ENCODE measurements at places on chromosomes 2 and 18.

DNA sequence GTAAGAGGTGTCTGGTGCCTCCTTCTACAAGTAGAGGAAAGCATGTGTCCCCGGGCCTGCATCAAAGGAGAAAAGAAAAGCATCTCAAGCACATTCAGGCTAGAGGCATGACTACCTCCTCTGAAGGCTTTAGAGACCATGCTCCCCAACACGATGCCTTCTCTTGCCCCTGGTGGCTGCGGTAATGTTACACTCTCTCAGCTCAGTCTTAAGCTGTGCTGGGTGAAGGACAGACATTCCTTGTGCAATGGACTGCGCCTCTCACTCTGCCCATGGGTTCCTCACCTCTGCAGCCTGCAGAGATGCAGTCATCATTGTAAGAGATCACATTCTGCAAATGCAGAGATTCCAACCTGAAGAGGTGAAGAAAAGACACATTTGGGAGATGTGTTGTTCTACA is 148.2 kb upstream of the HNRNPA3 start:
- DNase-seq, result no peak

DNA sequence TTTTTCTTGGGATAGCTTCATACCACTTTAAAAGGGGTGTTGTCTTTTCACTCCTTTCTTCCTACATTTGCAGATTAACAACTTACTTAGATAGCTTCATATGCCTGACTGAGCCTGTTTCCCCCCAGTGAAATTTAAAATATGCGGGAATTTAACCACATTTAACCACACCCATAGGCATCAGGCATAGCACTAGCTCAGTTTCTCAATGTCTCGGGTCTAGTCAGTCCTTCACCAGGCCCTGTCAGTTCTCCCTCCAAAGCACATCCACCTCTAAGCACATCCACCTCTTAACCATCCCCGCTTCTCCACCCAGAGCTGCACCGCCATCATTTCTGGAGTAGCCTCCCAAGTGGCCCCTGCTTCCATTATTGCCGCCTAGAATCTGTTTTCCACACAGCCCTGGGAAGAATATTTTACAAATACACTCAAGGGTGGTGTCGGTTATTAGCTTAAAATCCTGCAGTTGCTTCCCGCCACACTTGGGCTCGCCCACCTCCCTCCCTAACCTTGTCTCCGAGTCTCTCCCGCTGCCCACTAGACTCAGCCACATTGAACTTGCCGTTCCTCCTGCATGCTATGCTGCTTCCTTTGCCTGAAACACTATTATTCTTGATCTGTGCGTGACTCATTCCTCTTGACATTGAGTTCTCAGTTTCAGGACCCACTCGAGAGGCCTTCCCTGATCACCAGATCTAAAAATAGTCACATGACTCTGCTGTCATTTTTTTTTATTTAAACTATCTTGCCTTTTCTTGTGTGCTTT is 68.3 kb downstream of the SPTBN1 start:
- peak; percentile 49 for DNase-seq

- DNase-seq, result no peak
Measured at GRCh38 chr2:132429351-132429750, 12.7 kb downstream of the GPR39 start.

- DNase-seq, result no peak
Measured at GRCh38 chr2:239721991-239722759, 303.0 kb downstream of the NDUFA10 start.

- DNase-seq, result no peak
Measured at GRCh38 chr2:8597559-8598225, 84.2 kb upstream of the ID2 start.

DNA sequence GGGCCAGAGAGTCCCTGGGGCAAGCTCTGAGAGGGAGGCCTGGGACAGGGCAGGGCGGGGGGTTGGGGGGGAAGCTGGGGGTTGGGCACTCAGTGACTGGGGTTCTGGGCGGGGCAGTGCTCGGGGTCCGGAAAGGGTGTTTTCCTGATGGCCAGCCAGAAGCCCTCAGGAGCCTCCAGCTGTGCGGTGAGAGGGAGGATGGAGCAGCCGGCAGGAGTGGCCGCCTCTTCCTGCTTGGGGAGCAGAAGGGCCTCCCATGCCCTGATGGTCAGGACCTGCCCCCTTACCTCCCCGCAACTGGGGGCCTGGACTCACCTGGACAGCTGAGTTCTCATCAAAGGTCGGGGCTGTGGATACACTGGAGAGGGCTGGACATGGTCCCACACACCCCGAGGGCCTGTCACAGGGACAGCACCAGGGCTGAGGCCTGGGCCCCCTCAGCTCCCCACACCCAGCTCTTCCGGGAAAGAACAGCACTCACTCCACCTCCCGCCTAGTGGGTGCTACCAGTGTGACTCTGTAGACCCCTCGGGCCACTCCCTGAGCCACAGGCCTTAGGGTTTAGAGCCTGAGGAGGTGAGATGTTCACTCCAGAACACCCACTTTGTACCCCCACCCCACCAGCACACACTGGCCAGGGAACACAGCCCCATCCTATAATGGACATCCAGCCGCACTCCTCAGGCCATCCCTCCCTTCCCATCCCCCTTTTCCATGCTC is 6.7 kb downstream of the SFTPB start:
- DNase-seq, result no peak

GRCh38 chr2:81839780-81840179 is 1535.2 kb upstream of the LRRTM1 start:
- DNase-seq, result no peak

GRCh38 chr18:58638441-58638840 is 9.6 kb upstream of the ALPK2 start:
- no peak for DNase-seq

- DNase-seq, result peak; percentile 56
Measured at GRCh38 chr2:205660521-205661124, 21.7 kb upstream of the NRP2 start.

DNA sequence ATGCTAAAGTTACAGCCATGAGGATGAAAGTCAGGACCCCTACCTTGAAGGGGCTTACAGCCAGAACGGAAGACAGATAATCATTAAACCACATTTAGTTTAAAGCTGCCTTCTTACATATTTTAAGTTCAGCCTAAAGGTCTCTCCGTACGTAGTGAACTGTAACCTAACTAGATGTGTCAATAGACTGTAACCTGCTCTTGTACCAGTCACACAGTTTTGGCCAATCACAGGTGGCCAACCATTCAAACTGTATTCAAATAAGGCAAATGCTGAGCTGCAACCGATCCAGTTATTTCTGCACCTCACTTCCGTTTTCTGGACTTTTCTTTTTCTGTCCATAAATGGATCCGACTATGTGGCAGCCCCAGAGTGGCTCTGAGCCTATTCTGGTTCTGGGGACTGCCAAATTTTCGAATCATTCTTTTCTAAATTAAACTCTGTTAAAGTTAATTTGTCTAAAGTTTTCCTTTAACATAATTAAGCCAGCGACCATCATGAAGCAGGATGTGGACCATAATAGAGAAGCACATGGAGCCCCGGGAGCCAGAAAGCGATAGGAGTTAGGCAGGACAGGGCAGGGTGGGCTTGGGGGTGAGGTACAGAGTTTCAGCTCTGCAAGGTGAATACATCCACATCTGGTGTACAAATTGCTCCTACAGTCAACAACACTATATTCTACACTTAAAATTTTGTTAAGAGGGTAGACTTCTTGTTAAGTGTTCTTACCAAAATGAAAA is 48.4 kb upstream of the YPEL5 start:
- DNase-seq, result no peak

DNA sequence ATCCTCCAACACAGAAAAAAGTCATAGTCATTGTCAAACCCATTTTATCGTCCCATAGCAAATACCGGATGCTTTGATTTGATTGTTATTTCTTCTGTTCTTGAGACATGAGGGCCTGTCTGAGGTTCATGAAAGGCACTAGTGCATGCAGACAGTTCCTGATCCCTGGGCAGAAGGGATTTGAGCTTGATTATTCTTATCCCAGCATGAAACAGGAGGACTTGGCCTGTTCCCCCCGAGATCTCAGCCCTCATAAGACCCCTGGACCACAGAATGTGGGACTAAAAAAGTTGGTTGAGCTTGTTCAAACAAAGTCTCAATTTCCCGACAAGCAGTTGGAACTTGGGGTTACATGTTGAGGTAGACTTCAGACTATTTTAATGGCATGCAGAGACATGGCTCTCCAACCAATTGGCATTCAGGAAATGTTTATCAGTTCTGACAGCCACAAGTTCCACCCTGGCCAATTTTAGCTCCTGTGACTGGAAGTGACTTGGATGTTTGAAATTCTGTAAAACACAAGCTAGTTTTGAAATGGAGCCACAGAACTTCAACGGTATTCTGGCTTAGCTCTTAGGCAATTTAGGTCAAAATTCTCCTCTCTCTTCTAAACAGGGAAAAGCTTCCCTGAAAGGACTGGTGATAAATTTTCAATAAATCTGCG is 366.9 kb upstream of the SLC14A2 start:
- DNase-seq, result no peak

DNA sequence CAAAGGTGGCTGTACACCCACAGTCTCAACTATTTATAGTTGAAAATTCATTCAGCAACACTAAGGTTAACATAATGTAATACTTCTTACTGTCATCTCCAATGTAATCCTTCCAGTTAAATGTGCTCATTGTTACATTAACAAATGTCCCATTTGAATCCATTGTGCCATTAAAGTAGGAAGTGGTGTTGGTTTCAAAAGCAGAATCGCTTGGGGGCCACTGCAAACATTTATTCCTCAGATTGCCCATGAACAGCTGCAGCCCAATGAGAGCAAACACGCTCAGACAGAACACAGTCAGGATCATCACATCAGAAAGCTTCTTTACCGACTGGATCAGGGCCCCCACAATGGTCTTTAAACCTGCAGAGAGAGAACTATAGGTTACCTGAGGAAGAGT is 41.4 kb downstream of the SCN3A start:
- no peak for DNase-seq

DNA sequence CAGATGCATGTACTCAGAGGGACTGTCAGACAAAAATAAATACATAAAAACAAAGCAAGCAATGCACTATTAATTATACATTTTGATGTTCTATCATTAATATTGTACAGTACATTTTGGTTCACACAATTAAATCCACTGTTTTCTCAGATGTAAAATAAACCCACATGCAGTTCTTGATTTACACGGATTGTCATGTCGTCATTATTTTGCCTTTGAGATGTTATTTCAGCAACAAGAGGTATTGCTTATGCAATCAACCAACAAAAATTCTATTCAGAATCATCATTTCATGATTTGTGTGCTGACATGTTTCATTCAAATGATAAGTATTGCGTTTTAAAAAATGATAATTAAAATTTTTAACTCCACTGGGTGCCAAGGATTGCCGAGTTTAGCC is 79.2 kb downstream of the TSHZ1 start:
- DNase-seq, result no peak

GRCh38 chr2:18473241-18474181 is 86.9 kb downstream of the RDH14 start:
- DNase-seq, result no peak

DNA sequence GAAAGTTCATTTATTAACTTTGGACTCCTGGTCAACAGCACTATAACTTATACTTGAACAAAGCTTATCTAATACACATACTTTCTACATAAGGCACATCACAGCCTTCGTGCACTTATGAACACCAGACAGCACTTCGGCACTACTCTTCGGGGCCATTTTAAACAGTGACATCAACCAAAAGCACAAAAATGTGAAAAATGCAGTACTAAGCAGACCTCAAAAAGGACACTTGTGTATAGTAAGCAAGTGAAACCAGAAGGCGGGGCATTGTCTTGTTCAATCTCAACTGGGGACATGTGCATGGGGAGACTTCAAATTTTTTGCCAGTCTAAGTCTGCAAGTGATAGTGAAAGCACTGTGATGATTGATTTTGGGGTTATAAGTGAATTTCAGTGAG is 163.0 kb downstream of the NCKAP5 start:
- no peak for DNase-seq

DNA sequence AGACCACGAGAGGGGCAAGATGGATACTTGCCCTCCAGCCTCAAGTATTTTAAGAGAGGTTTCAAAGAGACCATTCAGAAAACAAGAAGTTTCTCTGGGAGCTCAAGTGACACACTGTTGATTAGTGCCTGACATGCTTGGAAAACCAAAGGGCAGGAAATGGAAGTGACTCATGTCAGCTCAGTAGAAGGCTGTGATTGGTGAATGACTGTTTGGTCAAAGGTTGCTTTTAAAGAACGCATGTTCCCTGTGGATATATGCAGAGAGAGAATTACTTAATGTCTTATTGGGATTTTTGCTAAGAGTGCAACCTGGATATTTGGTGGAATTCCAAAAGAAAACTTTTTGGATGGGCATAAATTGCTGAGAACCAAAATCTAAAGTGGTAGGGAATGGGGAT is 549.9 kb downstream of the XIRP2 start:
- no peak for DNase-seq

DNA sequence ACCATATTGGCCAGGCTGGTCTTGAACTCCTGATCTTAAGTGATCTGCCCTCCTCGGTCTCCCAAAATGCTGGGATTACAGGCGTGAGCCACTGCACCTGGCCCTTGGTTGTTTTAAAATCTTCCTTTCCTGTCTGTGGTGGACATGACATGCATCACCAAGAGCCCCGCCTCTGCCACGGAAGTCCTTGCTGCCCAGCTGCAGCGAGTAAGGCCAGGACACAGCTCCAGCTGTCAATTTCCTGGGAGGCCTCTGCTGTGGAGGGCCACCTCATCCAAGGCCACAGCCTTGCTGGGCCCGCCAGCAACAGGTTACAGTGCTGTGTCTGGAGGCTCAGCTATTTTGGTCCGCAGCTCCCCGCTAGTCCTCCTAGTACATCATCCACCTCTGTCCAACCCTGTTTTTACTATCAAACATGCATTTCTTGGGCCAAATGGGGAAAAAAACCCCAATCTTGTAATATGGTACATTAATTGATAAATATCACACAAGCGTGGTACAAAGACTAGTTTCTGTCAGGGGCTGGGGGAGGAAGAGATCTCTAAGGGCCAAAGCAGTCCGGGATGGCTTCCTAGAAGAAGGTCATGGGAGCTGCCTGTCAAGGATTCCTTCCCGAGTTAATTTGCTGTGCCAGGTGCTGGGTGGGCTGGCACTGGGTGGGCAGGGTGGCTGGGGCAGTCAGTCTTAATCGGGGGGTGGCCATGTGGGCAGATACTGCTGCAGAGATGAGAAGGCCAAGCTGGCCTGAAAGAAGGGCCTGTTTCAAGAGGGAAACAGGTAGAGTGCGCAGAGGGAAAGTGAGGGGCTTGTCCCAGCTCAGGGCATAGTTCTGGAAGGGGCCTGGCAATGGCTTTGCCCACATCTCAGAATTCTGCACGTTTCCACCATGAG is 100.5 kb downstream of the INHBB start:
- no peak for DNase-seq

DNA sequence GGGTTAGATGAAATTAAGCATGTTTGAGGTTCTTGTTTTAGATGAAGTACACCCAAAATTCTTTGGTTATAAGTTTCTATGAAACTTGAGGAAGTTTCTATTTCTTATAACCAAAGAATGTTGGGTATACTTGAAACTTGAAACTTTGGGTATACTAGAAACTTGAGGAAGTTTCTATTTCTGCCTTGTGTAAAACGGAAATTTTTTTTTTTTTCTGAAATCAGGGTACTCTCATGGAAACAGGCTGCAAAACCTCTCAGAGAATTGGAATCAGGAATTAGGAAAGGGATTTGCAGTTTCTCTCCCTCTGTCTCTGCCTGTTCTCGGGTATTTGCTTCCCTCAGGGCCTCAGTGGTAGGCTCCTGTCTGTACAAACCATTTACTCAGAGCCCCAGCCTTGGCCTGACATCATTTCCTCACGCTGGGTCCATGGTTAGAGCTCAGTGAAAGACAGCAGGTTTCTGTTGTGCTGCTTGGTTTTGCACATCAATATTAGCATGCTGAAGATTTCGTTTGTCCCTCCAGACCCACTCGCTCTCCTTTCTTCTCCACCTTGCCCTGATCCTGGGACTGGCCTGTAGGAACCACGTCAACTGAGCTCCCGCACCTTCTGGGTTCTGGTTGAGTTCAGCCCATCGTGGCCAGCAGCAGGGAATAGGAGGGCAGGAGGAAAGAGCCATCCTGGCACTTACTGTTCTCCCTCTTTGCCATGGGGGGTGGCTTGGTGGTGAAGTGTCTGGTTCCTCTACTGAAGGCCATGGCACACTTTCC is 106.4 kb downstream of the POLR1A start:
- DNase-seq, result peak; percentile 60

Measured in stimulated activated CD4-positive, alpha-beta T cell treated with anti-CD3 and anti-CD28 coated beads, Interleukin-15, amount 100 ng/mL, for 24 hours (primary cell).